RCC 7860 (cell line): ENCODE measurements at places on chromosomes 2 and 18.
A peak's percentile ranks its signal among the peaks of the same experiment; 100 is the strongest.

DNA sequence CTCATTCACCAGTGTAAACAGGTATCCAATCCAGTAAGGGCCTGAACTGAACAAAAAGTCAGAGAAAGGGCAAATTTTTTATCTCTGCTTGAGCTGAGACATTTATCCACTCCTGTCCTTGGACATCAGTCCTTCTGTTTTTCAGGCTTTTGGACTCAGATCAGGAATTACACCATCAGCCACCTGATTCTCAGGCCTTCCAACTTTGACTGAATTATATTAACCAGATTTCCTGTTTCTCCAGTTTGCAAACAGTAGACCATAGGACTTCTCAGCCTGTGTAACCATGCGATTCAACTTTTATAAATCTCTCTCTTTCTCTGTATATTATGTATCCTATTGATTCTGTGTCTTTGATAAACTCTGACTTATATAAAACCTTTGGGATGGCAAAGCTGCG, 289.3 kb upstream of the CDH2 start:
- DNase-seq, result no peak

DNA sequence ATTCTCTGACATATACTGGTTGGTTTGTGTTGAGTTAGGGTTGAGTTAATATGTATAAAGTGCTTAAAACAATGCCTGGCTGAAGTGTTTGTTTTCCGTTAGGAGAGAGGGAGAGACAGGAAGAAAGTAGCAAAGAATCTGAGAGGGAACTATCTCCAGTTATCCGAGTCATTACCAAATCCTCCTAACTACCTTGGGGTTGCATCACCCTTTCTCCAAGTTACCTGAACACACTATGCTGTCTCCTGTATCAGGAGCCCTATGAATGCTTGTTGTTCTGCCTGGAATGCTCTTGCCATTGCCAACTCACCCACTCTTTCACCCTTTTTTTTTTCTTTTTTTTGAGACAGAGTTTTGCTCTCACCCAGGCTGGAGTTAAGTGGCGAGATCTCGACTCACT, 47.9 kb upstream of the ITGAV start:
- DNase-seq, result no peak

DNA sequence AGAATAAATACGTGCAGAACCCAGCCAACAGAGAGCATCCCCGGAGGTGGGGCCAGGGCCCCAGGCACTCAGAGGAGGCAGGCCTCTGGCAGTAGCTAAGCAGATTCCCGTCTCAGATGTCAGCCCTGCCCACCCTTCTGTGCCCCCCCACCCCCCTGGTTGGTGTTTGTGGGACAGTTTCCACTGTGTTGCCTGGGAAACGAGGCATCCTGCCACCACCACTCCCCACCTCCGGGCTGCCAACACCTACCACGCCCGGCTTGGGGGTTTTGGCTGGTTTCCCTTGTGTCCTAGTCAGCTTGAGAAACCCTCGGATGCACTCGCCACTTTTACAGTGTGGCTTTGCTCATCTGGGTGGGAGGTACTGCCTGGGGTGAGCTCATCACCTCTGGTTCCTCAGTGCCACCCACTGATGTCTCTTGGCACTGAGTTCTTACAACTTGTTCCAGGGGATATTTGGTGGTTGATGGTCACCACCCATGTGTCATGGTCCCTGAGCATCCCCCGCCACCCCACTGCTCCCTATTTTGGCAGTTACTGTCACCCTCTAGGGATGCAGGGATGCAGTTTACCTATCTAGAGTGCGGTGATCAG, 72.4 kb upstream of the YWHAQ start:
- peak; percentile 98 for DNase-seq

DNA sequence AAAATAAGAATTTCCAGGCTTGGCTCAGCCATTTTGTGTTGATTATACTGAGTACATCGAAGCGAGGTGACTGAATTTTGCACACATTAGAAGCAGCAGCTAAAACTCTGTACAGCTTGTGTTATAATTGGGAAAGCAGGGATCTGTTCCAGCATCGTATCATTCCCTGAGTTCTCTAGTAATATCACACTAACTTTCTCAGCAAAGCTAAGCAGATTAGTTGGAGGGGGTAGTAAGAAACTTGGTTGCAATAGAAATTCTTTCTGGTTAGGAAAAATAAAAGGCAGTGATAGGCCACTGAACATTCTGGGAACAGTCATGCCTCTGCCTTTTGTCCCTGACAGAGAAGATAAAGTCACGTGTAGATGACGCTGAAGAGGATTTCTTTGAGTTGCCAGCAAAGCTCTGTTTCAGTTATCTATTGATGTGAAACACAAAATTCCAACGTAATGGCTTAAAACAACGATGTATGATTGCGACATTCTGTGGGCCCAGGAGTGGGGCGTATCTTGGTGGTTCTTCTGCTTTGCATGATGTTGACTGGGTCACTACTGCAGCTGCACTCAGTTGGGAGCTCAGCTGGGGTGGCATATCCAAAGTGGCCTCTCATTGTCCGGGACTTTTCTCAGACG, 202.1 kb upstream of the MEX3C start:
- no peak for DNase-seq

DNA sequence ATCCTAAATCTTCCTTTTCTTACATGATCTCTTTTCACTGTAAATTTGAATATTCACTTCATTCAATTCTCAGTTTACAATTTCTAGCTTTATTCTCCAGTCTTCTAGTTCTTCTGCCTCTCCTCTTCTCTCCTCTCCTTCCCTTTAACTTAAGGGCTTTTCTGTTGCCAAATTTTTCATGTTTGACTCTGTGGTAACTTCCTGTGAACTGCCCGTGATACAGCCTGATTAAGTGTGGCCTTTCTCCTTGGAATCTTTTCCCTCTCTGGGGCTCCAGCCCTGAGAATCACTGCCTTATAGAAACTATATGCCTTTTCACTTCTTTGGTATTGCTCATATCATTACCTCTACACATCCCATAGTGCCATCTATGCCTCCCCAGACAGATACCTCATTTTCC, 1923.8 kb upstream of the CELF4 start:
- no peak for DNase-seq
